MG63 (cell line): ENCODE measurements at places on chromosomes 5 and 9. TPM values are rescaled to one million over a fixed set of nuclear protein-coding genes. Genes with fewer than 3 reads are reported as not detected.

- peak; percentile 82 for DNase-seq
Measured at GRCh38 chr5:175288048-175288621, 155.8 kb downstream of the DRD1 start.

DNA sequence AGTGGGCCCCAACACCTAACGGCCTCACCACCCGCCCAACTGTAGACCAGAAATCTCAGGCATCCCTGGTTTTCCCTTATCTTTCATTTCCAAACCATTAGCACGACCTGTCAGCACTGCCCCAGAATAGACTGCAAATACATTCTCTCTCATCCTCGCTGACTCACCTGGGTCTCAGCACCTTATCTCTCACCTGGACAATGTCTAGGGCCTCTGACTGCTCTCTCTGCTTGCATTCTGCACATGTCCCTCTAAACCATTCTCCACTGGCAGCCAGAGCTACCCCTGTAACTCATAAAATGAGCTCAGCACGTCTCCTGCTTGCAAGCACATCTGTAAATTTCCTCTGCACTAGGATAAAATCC, 12.7 kb downstream of the CKMT2 start:
- no peak for DNase-seq

GRCh38 chr5:27963050-27963783, 924.8 kb upstream of the CDH9 start:
- no peak for DNase-seq

The RNF183 gene
- not detected in 2 replicates for total RNA-seq

GRCh38 chr5:86493777-86494176, 124.0 kb upstream of the COX7C start:
- no peak for DNase-seq

The PCDHGA12 gene
- not detected in 2 replicates for total RNA-seq

DNA sequence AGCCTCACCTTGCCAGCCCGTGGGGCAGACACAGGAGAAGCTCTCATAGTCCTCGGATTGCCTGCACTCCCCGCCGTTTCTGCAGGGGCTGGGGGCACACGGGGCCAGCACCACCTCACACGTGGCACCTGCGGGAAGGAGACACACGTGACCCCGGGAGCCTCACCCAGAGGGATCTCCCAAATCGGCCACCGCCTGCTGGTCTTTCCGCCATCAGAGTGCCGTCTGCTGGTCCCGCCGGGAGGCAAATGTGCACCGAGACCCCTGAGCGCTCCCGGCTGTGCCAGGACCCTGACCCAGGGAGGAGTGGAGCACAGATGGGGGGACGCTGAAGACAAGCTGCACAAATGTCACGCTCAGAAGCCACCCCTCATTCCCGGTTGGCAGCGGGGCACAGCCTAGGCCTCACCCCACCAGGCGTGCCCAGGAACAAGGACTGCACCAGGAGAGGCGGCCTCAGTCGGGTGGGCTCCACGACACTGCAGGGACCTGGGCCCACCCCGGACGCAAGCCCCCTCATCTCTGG, 28.4 kb upstream of the SEC16A start:
- no peak for DNase-seq
